ENCODE measurements at places on chromosomes 12 and 14.

- peak overlapping the region; percentile 84 for H3K27ac ChIP-seq
- H3K36me3 ChIP-seq = no peaks in the 10 kb centered on the region
- no peak for DNase-seq
- peaks cover 17% of the 10 kb centered on the region for H3K4me1 ChIP-seq
Measured at GRCh38 chr14:58752289-58752688, 114.5 kb downstream of the DACT1 start.

- no peaks in the 10 kb centered on the region for H3K36me3 ChIP-seq
- H3K27ac ChIP-seq = no peak overlapping the region
- H3K4me3 ChIP-seq = no peak overlapping the region
- DNase-seq = no peak
Measured at GRCh38 chr12:23585782-23586163, 363.7 kb downstream of the SOX5 start.

GRCh38 chr14:56659964-56660551 lies 80.5 kb downstream of the TMEM260 start:
- no peaks in the 10 kb centered on the region for H3K27me3 ChIP-seq
- H3K36me3 ChIP-seq = no peaks in the 10 kb centered on the region
- no peaks in the 10 kb centered on the region for H3K4me1 ChIP-seq
- no peak overlapping the region for H3K4me3 ChIP-seq
- DNase-seq = no peak

- DNase-seq = no peak
- H3K36me3 ChIP-seq = no peaks in the 10 kb centered on the region
- no peak overlapping the region for H3K4me3 ChIP-seq
- H3K27me3 ChIP-seq = no peaks in the 10 kb centered on the region
- H3K27ac ChIP-seq = no peak overlapping the region
- H3K4me1 ChIP-seq = peaks cover 2% of the 10 kb centered on the region
Measured at GRCh38 chr12:1130164-1130563, 139.1 kb downstream of the ERC1 start.

GRCh38 chr14:39396448-39396847 lies 35.8 kb downstream of the FBXO33 start:
- no peak overlapping the region for H3K4me3 ChIP-seq
- H3K36me3 ChIP-seq = no peaks in the 10 kb centered on the region
- no peaks in the 10 kb centered on the region for H3K4me1 ChIP-seq
- DNase-seq = no peak
- H3K27ac ChIP-seq = no peak overlapping the region
- no peaks in the 10 kb centered on the region for H3K27me3 ChIP-seq

DNA sequence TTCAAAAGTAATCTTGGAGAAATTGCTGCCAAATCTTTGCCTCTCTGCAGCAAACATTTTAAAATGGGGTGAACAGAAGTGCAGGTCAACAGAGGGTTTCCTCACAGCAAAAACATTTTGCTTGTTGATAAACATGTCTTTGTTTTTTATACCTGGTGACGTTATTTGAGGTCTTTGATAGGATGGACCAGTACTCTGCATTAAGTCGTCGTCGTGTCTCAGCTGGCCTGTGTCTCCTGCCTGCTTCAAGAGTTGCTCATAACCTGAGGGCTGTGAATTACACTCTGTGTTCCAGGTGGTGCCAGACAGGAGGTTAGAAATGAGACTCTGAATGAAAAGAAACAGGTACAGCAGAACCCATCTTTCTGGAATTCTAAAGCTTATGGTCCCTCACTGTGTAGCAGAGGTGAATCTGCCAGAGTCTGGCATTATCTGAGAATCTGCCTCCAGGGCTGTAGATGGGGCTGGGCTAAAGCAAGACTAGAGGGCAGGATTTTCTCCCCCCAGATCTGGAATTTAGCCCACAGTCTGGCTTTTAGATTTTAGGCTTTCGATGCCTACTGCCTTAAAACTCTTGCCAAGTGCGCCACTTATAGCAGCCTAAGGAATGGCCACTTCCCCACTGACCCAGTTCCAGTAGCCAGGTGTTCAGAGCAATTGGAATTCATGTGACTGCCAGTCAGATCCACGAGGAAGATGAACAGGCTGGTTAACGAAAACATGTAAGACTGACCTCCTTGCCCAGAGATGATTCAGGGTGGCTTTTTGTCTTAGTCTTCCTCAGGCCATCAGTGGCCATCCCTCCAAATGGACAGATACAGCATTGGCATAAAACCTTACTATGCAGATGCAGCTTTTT lies 161.2 kb downstream of the PRKCH start:
- peaks cover 18% of the 10 kb centered on the region for H3K4me1 ChIP-seq
- H3K27ac ChIP-seq = peak overlapping the region; percentile 35
- no peak overlapping the region for H3K4me3 ChIP-seq
- no peaks in the 10 kb centered on the region for H3K27me3 ChIP-seq

DNA sequence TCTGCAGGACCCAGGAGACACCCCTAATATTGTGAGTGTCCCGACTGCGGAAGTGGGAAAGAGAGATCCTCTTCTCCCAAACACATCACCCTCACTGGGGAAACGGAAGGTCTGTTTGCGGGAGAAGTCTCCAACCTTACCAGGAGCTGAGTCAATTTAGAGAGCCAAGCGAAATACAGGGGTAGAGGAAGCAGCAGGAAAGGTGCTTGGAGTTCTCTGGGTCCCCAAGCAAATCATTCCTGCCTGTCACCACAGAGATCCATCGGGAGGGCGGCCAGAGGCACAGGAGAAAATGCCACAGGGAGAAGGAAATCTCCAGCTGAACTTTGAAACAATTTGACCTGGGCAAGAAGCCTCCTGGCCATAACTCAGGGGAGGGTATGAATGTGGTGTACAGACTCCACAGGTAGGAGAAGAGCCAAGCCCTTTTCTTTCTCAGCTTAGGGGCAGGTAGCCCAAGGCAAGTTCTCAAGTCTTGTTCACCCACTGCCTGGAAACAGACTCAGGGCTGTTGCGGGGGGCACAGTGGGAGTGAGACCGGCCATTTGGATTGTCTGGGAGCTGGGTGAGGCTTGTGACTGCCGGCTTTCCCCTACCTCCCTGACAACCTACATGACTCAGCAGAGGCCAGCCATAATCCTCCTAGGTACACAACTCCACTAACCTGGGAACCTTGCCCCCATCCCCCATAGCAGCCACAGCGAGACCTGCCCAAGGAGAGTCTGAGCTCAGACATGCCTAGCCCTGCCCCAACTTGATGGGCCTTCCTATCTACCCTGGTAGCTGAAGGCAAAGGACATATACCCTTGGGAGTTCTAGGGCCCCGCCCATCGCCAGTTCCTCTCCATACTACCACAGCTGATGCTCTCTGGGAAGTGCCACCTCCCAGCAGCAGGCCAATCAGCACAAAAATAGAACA lies 211.9 kb upstream of the ARHGAP5 start:
- H3K27ac ChIP-seq = no peak overlapping the region
- DNase-seq = no peak
- H3K4me1 ChIP-seq = no peaks in the 10 kb centered on the region
- H3K4me3 ChIP-seq = no peak overlapping the region

DNA sequence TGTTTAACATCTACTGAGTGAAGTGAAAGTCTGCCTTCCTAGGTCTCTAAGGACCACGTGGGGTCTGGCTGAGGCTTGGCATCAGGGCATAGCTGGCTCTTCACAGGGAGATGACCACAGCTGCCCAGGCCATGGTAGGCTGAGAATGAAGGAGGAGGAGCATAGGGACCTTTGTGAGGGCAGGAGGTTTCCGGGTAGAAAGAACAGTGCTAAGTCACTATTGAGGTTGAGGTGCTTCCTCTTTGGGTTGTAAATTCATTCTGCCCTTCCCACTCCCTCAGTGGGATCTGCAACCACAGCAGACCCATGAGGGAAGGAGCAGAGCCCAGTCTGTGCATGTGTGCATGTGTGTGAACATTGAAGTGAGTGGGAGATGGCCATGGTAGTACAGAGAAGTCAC lies 909.6 kb downstream of the VRK1 start:
- no peaks in the 10 kb centered on the region for H3K36me3 ChIP-seq
- H3K27ac ChIP-seq = no peak overlapping the region
- H3K27me3 ChIP-seq = no peaks in the 10 kb centered on the region
- DNase-seq = no peak
- H3K4me1 ChIP-seq = no peaks in the 10 kb centered on the region

DNA sequence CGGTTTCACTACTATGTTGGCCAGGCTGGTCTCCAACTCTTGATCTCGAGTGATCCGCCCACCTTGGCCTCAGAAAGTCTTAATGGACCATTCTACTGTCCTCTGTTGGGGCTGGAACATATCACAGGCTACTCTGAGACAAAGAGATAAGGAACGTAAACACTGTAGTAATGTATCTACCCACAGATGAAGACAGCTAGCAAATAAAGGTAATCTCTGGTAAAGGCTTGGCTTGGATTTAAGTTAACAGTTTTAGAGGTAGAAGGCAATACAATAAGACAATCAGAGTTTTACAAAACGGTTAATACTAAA lies 44.6 kb upstream of the ISM2 start:
- DNase-seq = no peak
- no peaks in the 10 kb centered on the region for H3K4me1 ChIP-seq
- H3K36me3 ChIP-seq = peaks cover 3% of the 10 kb centered on the region
- no peaks in the 10 kb centered on the region for H3K27me3 ChIP-seq
- H3K4me3 ChIP-seq = no peak overlapping the region
- no peak overlapping the region for H3K27ac ChIP-seq

DNA sequence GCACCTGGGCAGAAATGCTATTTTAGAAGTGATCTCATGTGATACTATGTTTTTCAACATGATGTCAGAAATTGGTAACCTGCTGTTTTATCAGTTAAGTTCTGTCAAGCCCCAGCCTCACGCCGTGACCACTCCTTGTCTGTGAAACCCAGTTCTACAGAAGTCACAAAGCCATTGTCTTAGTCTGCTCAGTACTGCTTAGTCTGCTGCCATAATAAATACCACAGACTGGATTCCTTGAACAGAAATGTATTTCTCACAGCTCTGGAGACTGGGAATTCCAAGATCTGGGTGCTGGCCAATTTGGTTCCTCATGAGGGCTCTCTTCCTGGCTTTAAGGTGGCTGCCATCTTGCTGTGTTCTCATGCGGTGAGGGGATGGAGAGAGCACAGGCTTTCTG lies 176.9 kb downstream of the PRKCH start:
- peak overlapping the region; percentile 65 for H3K27ac ChIP-seq
- no peak overlapping the region for H3K4me3 ChIP-seq
- H3K36me3 ChIP-seq = no peaks in the 10 kb centered on the region
- H3K4me1 ChIP-seq = peaks cover 6% of the 10 kb centered on the region
- no peaks in the 10 kb centered on the region for H3K27me3 ChIP-seq
- DNase-seq = no peak

GRCh38 chr12:69331909-69332684 lies 16.1 kb upstream of the LYZ start:
- peak overlapping the region; percentile 20 for H3K27ac ChIP-seq
- no peak for DNase-seq
- no peaks in the 10 kb centered on the region for H3K36me3 ChIP-seq
- no peaks in the 10 kb centered on the region for H3K27me3 ChIP-seq

GRCh38 chr14:79551523-79551922 lies 659.8 kb downstream of the DIO2 start:
- no peaks in the 10 kb centered on the region for H3K36me3 ChIP-seq
- DNase-seq = peak; percentile 57
- no peaks in the 10 kb centered on the region for H3K27me3 ChIP-seq
- H3K27ac ChIP-seq = no peak overlapping the region
- no peaks in the 10 kb centered on the region for H3K4me1 ChIP-seq
- no peak overlapping the region for H3K4me3 ChIP-seq

GRCh38 chr14:100688051-100688450 lies 38.6 kb upstream of the DLK1 start:
- H3K4me3 ChIP-seq = no peak overlapping the region
- H3K36me3 ChIP-seq = no peaks in the 10 kb centered on the region
- H3K4me1 ChIP-seq = no peaks in the 10 kb centered on the region
- no peak overlapping the region for H3K27ac ChIP-seq
- DNase-seq = no peak
- H3K27me3 ChIP-seq = no peaks in the 10 kb centered on the region

DNA sequence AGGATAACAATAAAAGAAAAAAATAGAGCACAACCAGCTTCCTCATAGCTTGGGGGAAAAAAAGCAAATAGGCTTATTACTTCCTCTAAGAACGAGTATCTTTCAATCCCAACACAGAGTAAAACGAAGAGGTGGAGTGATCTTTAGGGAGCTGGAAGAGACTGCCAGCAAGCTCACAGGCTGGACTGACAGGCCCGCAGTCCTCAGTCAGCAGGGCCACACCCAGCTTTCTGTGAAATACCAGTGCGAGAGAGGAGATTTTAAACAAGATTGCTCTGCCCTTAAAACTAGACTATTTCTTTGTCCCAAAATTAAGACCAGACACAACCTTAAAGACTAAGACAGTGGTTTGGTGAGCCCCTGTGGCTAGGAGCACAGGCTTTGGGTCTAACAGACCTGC lies 32.9 kb downstream of the SETD3 start:
- no peaks in the 10 kb centered on the region for H3K27me3 ChIP-seq
- peaks cover 32% of the 10 kb centered on the region for H3K36me3 ChIP-seq
- DNase-seq = no peak
- H3K4me1 ChIP-seq = no peaks in the 10 kb centered on the region

DNA sequence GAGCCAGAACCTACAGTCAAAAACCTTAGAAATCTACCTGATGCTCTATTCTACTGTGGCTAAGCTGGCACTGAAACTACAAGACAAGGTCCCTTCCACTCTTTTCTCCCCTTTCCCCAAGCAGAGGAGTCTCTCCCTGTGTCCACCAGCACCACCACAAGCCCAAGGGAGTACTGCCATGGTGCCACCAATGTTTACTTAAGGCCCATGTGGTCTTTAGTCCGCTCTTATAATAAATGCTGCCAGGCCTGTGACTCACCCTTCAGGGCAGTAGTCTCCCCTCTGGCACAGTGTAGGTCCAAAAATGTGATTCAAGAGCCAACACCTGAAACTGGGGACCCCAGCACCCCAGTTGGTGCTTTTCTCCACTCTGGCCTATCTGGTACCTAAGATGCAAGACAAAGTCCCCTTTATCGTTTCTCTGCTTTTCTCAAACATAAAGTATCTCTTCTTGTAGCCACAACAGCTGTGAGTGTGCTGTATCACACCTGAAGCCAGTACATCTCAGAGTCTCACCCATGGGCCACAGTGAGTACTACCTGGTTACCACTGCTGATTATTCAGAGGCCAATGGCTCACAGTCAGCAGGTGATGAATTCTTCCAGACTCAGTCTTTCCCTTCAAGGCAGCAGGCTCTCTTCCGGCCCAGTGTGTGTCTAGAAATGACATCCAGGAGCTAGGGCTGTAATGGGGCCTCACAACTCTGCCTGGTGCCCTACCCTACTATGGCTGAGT lies 29.3 kb downstream of the SLC38A2 start:
- H3K27me3 ChIP-seq = no peaks in the 10 kb centered on the region
- no peak for DNase-seq
- H3K27ac ChIP-seq = no peak overlapping the region
- H3K4me3 ChIP-seq = no peak overlapping the region
- H3K36me3 ChIP-seq = no peaks in the 10 kb centered on the region

- H3K4me1 ChIP-seq = no peaks in the 10 kb centered on the region
- no peaks in the 10 kb centered on the region for H3K27me3 ChIP-seq
- no peak overlapping the region for H3K4me3 ChIP-seq
- no peak overlapping the region for H3K27ac ChIP-seq
Measured at GRCh38 chr12:7035463-7035862, 17.2 kb upstream of the LPCAT3 start.

- DNase-seq = no peak
- peaks cover 2% of the 10 kb centered on the region for H3K27me3 ChIP-seq
- H3K4me1 ChIP-seq = no peaks in the 10 kb centered on the region
- H3K36me3 ChIP-seq = no peaks in the 10 kb centered on the region
Measured at GRCh38 chr12:111041091-111041490, 120.7 kb upstream of the MYL2 start.

All from kidney (tissue), 22 donors.